ENCODE measurements at places on chromosomes 13 and 19.

DNA sequence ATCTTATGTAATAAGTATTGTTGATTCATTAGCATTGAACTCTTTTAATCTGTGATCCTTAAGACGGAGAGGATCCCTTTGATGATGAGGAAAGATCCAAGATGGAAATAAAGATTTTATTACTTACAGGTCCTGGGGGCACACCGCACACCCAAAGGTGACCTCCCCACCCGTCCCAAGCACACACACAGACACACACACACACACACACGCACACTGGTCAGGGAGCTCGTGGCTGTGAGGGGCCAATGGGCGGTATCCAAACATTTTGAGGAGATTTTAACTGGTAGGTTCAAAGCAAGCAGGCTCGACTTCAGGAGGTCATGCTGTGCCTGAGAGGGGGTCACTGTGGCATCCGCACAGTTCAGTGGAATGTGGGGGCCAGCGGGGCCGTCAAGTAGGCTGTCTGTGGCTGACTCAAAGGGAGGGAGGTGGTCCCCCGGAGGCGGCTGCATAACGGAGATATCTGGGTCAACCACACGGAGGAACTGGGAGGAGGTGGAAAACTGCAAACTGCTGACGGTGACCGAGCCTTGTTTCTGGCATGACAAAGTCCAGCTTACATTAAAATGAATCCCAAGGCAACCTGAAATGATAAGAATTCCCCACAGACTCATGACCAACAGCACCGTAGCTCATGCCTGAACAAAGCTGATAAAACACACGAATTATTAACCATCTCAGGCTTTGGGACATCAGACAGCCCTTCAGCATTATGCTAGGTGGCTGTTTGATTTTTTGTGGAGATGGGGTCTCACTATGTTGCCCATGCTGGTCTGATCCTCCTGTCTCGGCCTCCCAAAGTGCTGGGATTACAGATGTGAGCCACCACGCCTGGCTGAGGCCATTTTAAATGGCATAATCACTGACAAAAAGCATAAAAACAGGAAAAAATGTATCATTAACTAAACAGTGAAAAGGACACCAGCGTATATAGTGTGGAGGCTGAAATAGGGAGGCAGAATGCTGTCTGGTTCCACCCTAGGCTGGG is 20.9 kb upstream of the SIGLEC11 start:
- DNase-seq, result no peak

DNA sequence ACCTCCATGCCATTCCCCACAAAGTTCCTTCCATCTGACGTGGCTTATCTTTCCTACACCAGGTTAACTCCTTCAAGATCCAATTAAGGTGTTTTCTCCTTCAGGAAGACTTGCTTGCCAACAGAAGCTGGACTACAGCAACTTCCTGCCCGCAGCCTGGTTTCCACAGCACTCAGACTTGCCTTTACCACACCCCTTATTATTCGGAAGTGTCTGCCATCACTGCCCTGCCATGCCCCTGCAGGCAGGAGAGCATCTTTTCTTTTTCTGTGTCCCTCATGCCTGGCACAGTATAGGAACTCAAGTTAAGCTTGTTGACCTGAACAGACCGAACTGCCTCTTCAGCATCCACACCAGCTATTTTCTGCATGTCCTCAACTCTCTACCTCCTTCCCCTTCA is 168.0 kb downstream of the FOXO1 start:
- DNase-seq, result no peak

DNA sequence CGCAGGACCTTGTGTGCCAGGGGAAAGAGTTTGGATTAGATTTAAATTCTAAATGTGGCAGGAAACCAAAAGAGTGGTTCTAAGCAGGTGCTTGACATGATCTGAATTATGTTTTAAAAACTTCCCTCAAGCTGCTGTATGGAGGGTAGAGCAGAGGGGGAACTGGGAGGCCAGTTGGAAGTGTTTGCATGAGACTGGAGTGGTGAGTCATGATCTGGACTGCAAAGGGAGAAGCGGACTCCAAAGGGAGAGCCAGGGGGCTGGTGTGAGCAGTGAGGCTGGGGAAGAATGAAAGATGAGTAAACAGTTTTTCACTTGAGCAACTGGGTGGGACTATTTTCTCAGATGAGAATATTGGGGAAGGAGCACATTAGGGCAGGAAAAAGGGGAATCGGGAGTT is 206.1 kb downstream of the DNAJC15 start:
- DNase-seq, result no peak

DNA sequence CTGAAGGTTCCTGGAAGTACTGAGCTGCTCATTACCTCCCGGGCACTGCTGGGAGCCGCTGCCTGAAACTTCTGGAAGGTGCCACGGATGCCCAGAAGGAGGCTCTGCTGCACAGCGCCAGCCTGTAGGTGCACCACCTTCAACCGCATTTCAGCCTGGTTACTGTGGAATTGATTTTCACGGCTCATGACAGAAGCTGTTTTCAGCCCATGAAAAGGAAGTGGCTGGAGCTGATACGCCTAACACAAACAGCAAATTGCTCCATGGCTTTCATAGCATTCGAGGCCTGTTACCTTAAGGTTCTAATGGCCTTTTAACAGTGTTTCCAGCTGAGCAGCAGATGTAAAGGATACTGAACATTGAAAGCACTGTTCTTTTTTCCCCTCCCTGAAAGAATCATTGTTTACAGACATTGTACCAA is 22.0 kb downstream of the GPC6 start:
- DNase-seq, result peak; percentile 61

DNA sequence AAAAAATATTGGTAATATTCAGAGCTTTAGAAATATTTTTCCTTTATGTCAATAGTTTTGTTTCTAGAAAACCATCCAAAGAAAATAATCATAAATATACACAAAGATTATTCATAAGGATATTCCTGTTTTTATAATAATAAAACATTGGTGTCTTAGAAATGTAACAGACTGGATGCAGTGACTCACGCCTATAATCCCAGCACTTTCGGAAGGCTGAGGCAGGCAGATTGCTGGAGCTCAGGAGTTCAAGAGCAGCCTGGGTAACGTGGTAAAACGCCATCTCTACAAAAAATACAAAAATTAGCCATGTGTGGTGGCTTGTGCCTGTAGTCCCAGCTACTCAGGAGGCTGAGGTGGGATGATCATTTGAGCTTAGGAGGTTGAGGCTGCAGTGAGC is 106.8 kb downstream of the DHRS12 start:
- no peak for DNase-seq

Measured in WTC11 (cell line).